HCT116 (cell line): ENCODE measurements at places on chromosomes 7 and 10. TPM values are rescaled to one million over a fixed set of nuclear protein-coding genes. Genes with fewer than 3 reads are reported as not detected.

The MIOS gene
- 25.8 TPM for total RNA-seq

The GRM8 gene
- 0.05 TPM for total RNA-seq

The CTNNA3 gene
- total RNA-seq: 0.32 TPM

The MNX1 gene
- total RNA-seq: 7.7 TPM

The PNLIPRP2 gene
- total RNA-seq: 1.1 TPM
